ENCODE measurements at places on chromosomes 4 and X. TPM values are rescaled to one million over a fixed set of nuclear protein-coding genes. Genes with fewer than 3 reads are reported as not detected.

- DNase-seq = no peak
- no peak overlapping the region for H3K4me3 ChIP-seq
- no peak overlapping the region for H3K27ac ChIP-seq
Measured at GRCh38 chrX:82127228-82128123, 925.6 kb downstream of the SH3BGRL start.

GRCh38 chr4:25291158-25291733 is 21.3 kb upstream of the ZCCHC4 start:
- no peak overlapping the region for H3K4me3 ChIP-seq
- H3K4me1 ChIP-seq = no peaks in the 10 kb centered on the region
- H3K27ac ChIP-seq = no peak overlapping the region
- H3K27me3 ChIP-seq = no peaks in the 10 kb centered on the region

DNA sequence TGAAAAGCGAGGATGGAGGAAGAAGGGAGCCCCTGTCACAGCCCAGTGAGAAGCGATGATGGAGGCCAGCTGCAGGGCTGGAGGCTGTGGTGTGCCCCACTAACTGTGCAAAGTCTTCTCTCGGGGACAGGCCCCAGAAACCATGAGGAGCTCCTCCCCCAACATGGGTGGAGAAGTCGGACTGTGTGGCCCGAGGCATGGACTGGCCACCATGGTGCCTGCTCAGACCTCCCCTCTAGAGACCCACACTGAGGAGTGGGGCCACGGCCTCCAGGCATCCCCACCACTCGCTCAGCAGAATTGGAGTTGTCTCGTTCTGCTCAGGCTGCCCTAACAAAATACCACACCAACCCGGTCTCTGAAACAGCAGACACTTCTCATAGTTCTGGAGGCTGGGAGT is 12.2 kb upstream of the PDE6B start:
- DNase-seq = no peak
- H3K4me3 ChIP-seq = no peak overlapping the region
- H3K4me1 ChIP-seq = no peaks in the 10 kb centered on the region
- no peaks in the 10 kb centered on the region for H3K27me3 ChIP-seq

DNA sequence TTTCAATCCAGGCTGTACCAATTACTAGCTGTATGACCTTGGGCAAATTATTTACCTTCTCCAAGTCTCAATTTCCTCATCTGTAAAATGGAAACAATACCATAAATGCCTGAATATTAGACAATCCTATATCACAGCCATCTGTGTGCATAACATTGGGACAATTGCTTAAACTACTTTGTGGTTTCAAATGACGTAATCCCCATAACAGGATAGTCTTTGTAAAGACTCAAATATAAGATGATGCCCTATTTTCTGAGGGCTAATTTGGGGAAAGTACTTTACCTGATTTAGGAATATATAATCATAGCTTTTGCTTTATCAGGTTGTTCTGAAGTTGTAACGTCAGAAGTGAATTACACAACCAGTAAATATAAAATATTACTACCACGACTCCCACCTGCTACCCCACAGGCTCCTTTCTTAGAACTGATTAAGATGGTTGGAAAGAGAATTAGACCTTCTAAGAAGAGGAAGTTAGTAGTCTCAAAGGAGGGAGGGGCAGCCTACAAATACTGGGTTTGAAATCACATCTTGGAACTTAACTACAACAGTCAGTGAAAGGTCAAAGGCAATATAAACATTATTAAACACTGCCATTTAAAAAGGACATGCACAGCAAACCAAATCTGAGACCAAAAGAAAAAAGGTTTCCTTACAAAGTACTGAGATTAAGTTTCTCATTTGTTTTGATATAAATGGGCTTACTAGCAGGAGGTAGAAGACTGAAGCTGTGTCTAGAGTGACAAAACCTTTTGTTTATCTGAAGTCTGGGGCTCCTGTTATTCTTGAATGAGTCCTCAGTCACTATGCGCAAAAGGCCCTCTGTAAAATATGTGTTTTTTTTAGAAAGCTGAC is 215.0 kb downstream of the SCFD2 start:
- no peak overlapping the region for H3K4me3 ChIP-seq
- H3K27ac ChIP-seq = no peak overlapping the region
- no peak for DNase-seq

GRCh38 chr4:107939307-107939706 is 8.0 kb downstream of the CYP2U1 start:
- DNase-seq = no peak
- no peaks in the 10 kb centered on the region for H3K36me3 ChIP-seq
- no peaks in the 10 kb centered on the region for H3K4me1 ChIP-seq
- no peaks in the 10 kb centered on the region for H3K27me3 ChIP-seq
- no peak overlapping the region for H3K27ac ChIP-seq

- no peaks in the 10 kb centered on the region for H3K4me1 ChIP-seq
- H3K27me3 ChIP-seq = no peaks in the 10 kb centered on the region
- no peak for DNase-seq
- H3K27ac ChIP-seq = no peak overlapping the region
- no peaks in the 10 kb centered on the region for H3K36me3 ChIP-seq
- H3K4me3 ChIP-seq = no peak overlapping the region
Measured at GRCh38 chrX:40844471-40844870, 109.1 kb upstream of the MED14 start.

GRCh38 chr4:78624048-78624447 is 72.5 kb downstream of the ANXA3 start:
- H3K27ac ChIP-seq = no peak overlapping the region
- H3K4me1 ChIP-seq = no peaks in the 10 kb centered on the region
- H3K27me3 ChIP-seq = no peaks in the 10 kb centered on the region
- no peak overlapping the region for H3K4me3 ChIP-seq
- no peak for DNase-seq

The P2RY8 gene
- total RNA-seq = 0.90 TPM

The FHIP1A gene
- 25.6 TPM for total RNA-seq

The DMRTC1 gene
- total RNA-seq = not detected

DNA sequence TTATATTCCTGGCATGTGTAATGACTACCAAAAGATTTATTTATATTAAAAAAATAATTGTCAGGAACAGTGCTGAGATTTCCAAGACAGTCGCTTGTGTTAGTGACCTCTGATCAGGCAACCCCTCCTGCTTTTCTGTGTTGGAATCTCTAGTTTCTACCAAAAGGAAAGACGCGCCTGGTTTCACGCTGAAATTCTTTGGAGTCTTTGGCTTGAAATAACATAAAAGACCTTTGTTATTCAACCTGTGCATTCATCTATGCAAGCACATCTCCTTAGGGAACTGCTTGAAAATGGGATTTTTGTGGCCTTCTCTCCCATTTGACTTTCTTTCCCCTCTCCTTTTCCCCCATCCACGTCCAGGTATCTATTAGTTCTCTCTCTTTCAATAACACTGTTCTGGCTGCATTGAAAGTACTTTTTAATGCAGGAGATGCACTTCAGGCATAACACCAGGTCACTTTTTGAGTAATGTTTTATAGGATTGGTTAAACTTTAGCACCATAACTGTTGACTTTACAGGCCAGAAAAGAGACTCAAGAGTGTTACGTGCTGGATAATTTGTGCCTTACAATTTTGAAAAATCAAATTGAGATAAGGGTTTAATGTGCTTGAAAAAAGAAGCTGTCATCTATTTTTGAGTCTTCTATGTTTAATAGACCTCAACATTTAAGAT is 172.7 kb downstream of the GPAT3 start:
- H3K4me1 ChIP-seq = no peaks in the 10 kb centered on the region
- H3K27ac ChIP-seq = no peak overlapping the region
- H3K36me3 ChIP-seq = no peaks in the 10 kb centered on the region
- H3K27me3 ChIP-seq = no peaks in the 10 kb centered on the region

GRCh38 chrX:121120690-121121605 is 73.5 kb downstream of the GLUD2 start:
- H3K27ac ChIP-seq = no peak overlapping the region
- H3K36me3 ChIP-seq = no peaks in the 10 kb centered on the region
- no peaks in the 10 kb centered on the region for H3K4me1 ChIP-seq

DNA sequence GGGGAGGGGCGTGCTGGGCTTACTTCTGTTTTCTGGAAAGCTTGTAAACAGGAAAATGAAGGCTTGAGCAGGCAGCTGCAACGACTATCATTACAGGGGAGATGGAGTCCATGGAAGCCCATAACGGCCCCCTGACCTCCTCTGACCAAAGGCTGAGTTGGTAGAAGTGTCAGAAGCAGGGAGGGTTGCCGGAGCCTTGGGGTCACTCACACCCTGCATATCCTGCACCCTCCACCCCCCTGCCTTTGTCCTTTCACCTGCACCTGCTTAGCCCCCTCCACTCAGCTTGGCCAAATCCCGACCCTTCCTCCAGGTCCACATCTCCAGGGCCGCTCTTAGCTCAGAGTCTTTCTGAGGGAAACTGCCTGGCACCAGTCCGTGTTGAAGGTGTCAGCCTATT is 12.5 kb upstream of the MSX1 start:
- H3K4me1 ChIP-seq = no peaks in the 10 kb centered on the region
- H3K27me3 ChIP-seq = no peaks in the 10 kb centered on the region
- H3K36me3 ChIP-seq = no peaks in the 10 kb centered on the region
- no peak overlapping the region for H3K4me3 ChIP-seq

GRCh38 chrX:33086886-33087285 is 124.5 kb downstream of the DMD start:
- DNase-seq = no peak
- H3K27me3 ChIP-seq = no peaks in the 10 kb centered on the region
- no peak overlapping the region for H3K27ac ChIP-seq
- no peaks in the 10 kb centered on the region for H3K4me1 ChIP-seq
- no peaks in the 10 kb centered on the region for H3K36me3 ChIP-seq

The SMARCA1 gene
- 47.4 TPM for total RNA-seq

DNA sequence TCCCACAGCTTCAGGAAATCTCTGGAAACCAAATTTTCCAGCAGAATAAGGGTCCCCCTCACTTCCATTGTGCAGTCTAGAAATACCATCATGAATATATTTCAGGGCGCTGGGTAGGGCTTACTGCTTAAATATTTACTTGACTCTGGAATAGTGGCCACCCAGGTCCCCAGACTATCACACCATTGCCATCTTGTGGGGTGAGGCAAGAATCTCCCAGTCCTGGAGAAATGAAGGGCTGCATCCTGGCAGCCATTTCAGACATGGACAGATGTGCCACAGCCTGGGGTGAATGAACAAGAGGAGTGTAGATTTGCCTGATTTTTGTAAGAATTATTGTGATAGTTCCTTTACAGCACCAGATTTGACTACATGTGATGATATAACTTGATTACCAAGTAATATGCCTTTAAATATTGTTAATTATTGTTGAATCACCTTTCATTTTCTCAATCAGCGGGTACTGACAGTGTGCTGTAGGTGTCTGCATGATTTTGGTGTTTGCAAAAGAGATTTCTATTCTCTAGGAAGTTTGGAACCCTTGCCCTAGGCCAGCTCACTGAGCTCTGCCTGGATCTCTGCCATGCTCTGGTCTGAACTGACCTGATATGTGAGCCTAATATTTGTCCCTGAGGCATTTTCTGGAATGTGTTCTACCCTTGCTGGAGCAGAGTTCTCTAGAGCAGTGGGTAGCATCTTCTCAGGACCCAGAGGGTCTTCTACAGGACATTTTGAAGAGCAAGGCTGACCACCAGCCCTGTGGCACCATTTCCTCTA is 183.4 kb downstream of the KIT start:
- no peaks in the 10 kb centered on the region for H3K27me3 ChIP-seq
- H3K36me3 ChIP-seq = no peaks in the 10 kb centered on the region
- H3K4me3 ChIP-seq = no peak overlapping the region
- no peak for DNase-seq

GRCh38 chr4:154911097-154911496 is 130.0 kb downstream of the RBM46 start:
- H3K4me1 ChIP-seq = no peaks in the 10 kb centered on the region
- no peak for DNase-seq
- H3K27me3 ChIP-seq = no peaks in the 10 kb centered on the region
- no peaks in the 10 kb centered on the region for H3K36me3 ChIP-seq
- no peak overlapping the region for H3K27ac ChIP-seq

GRCh38 chr4:6974138-6974848 is 64.7 kb downstream of the TBC1D14 start:
- peak; percentile 84 for DNase-seq
- no peak overlapping the region for H3K4me3 ChIP-seq
- H3K27ac ChIP-seq = no peak overlapping the region

The HHIP gene
- 0.15 TPM for total RNA-seq

The CC2D2A gene
- 17.9 TPM for total RNA-seq

DNA sequence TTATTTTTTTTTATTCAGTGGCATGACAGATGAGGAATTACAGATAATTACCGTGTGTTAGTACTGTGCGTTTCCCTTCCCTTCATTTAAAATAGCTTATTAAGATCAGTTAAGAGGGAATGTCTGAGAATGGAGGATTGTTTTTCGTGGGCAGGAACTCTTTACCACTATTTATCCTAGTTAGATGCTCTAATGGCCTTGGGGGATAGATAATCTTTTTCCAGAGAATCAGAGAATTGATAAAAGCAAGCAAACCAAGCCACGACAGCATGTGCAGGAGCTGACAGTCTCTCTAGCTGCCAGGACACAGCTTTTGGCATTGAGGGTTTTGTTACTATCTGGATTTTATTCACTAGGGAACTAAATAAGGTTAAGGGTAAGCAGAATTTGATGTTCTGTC is 128.7 kb downstream of the DCLK2 start:
- no peak for DNase-seq
- H3K27me3 ChIP-seq = no peaks in the 10 kb centered on the region
- H3K4me1 ChIP-seq = no peaks in the 10 kb centered on the region
- no peak overlapping the region for H3K4me3 ChIP-seq
- no peaks in the 10 kb centered on the region for H3K36me3 ChIP-seq

The SERTM2 gene
- 3.1 TPM for total RNA-seq

DNA sequence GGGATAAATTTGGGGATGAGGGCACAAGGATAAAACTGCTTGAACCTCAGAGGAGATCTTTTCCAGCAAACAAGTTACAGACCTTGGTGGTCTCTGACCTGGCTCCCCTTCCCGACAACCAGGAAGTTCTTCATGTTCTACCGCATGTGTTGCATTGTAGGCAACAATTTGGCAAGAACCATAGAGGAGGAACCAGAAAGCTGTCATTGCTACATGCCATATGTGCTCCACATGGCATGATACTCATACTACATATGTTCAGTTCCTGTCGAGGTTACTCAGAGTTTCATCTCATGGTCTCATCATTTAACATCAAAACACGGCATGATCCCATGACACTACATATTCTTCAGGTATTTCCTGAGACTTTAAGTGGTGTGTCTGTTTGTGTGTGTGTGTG is 235.9 kb downstream of the OR13H1 start:
- H3K36me3 ChIP-seq = no peaks in the 10 kb centered on the region
- no peak overlapping the region for H3K4me3 ChIP-seq

The HS6ST2 gene
- total RNA-seq = 1.8 TPM

GRCh38 chr4:6964858-6965257 is 55.2 kb downstream of the TBC1D14 start:
- no peaks in the 10 kb centered on the region for H3K4me1 ChIP-seq
- no peak overlapping the region for H3K4me3 ChIP-seq
- H3K27ac ChIP-seq = no peak overlapping the region
- no peak for DNase-seq

GRCh38 chr4:40473578-40474388 is 138.7 kb downstream of the CHRNA9 start:
- H3K27me3 ChIP-seq = no peaks in the 10 kb centered on the region
- H3K27ac ChIP-seq = no peak overlapping the region
- H3K36me3 ChIP-seq = no peaks in the 10 kb centered on the region
- DNase-seq = no peak

- H3K4me1 ChIP-seq = no peaks in the 10 kb centered on the region
- H3K4me3 ChIP-seq = no peak overlapping the region
- H3K27ac ChIP-seq = no peak overlapping the region
- no peaks in the 10 kb centered on the region for H3K36me3 ChIP-seq
- no peaks in the 10 kb centered on the region for H3K27me3 ChIP-seq
Measured at GRCh38 chrX:18389966-18390365, 35.4 kb upstream of the CDKL5 start.

Data from uterus (tissue), 4 donors.